ENCODE measurements at places on chromosomes 16 and 17.

- no peak for DNase-seq
Measured at GRCh38 chr17:62703261-62703775, 75.8 kb downstream of the MRC2 start.

DNA sequence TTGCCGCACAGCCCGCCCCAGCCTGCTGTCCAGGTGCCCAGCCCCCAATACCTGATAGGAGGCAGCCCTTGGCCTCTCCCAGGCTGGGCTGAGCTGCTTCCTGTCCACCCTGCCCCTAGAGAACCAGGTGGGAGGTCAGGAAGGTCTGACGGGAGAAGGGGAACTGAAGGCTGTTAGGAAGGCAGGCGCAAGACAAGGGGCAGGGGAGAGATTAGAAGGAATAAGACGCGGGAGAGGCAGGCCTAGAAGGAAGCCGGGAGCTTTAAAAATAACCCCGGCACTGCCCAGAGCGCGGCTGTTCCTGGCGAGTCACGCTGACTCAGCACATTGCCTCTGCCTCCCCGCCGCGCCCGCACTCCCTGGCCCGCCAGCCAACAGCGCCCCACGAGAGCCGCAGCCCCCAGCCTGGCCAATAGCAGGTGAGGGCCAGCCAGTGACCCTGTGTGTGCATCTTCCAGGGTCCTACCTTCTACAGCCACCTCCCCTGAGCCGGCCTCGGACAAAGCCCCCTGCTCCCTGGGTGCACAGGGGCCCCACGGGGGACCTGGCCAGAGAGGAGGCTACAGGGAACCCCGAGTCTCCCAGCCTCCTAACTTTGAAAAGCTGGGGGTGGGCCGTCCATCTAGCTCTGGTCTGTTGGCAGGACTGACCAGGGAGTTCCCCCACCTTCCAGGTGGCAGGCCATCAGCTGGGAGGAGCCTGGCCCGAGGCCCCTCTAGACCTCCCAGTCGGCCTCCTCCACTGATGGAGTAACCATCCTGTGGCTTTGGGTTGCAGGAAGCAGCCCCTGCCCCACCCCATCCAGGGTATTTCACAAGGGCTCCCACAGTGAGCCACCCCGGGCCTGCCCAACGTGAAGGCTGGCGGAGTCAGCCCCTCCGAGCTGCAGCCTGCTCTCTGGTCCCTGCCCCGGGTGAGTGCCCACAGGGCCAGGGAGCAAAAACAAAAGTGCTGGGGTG, 4.0 kb downstream of the MAFG start:
- DNase-seq = no peak

- no peak for DNase-seq
Measured at GRCh38 chr17:74272731-74273201, 1.3 kb upstream of the DNAI2 start.

DNA sequence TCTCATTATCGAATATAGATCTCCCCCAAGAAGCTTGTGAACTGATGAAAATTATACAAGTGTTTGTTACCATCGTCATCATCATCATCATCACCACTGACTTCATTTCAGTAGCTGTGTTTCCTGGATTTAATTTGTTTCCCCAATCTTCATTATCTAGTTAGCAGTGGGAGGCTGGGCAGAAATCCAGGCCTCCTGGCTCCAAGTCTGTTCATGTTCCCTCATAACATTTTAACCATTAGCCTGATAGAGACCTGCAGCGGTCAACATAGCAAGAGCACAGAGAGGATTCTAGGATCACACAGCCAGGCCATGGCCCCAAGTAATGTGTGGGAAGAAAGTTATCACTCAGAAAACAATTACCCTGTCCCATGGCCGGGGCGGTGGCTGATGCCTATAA, 526.2 kb upstream of the CDH11 start:
- DNase-seq = no peak

DNA sequence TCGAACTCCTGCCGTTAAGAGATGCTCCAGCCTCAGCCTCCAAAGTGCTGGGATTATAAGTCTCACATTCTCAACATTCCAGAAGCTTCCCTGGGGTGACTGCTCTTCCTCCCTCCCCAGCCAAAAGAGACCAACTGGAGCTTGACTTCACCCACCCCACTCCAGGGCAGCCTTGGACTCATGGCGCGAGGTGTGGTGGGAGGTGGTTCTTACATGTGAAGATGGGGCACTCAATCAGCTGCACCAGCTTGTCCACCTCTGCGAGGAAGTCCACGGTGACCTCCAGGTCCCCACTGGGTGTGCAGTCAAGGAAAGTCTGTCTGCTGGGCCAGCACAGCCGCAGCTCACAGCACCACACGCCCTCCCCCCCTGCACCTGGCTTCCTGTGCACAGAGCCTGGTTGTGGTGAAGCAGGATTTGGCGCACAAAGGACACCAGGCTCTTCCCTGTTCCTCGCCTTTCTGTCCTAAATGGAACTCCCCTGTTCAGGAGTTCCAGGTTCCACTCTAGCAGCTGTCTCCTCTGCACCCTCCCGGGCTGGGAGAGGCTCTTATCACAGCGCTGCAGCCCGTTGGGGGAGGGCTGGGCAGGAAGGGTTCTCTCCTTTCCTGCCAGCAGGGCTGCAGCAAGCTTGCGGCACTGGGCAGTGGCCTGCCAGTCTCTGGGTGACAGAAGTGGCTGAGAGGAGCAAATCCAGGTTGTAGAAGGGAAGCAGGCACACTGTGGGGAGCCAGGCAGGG, 9.6 kb upstream of the MTSS2 start:
- no peak for DNase-seq

DNA sequence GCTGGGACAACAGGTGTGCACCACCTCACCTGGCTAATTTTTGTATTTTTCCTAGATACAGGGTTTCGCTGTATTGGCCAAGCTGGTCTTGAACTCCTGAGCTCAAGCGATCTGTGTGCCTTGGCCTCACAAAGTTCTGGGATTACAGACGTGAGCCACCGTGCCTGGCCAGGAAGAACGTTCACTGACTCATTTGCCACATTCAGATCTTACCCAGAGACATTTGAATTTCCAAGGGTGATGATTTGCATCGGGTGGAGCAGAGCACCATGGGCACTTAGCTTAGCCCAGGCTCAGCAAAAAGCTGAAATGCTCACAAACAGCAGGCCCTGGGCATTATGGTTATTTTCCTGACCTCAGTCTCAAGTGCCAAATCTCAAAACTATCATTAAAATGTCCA, 14.5 kb upstream of the ADORA2B start:
- no peak for DNase-seq

DNA sequence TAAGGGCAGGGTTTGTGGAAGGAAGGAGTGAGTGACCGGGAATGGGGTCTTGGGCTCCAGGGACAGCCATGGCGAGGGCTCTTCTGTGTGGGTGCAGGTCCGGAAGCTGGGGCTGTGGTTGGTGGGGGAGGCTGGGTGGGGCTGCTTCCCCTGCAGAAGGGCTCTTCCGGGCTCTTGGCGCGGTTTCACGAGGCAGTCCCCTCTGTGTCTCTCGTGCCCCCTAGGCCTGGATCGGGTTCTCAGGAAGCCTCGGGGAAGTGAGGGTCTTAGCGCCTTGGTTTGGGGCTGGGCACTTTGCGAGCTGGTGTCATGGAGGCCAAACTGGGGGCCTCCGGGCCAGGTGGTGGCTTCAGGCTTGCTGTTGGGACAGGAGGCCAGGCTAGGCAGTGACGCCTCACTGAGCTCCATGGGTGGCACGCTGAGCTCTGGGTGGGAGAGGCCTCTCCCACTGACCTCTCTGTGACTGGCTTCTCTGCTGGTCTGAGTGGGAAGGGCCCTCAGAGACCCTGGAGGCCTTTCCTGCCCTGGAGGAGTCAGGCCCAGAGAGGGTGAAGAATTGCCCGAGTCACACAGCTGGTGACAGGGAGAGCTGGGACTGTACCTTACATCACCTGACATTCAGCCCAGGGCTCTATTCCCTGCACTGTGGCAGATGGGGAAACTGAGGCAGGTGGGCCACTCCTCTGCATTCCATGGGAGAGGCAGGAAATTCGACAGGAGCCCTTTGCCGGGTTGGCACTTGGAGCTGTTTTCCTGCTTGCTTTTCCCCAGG, 8.2 kb downstream of the ADCY7 start:
- DNase-seq = peak; percentile 69

DNA sequence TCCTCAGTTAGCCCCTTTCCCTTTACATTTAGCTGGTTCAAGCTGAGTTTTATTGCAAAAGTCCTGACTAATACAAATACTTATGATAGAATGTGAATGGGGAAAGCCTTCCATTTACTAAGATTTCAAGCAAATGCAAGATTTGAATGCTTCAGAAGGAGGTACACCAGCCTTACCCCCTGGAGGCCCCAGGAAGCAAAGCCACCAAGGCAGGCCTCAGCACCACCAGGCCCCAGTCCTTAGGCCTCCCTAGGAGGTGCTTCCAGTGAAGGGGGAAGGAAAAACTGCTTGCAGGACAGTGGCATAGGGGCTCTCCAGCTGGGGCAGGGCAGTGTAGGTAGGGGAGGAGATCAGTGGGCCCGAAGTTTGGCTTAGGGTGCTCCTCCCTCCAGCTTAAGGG, 7.3 kb upstream of the PRPSAP2 start:
- no peak for DNase-seq

DNA sequence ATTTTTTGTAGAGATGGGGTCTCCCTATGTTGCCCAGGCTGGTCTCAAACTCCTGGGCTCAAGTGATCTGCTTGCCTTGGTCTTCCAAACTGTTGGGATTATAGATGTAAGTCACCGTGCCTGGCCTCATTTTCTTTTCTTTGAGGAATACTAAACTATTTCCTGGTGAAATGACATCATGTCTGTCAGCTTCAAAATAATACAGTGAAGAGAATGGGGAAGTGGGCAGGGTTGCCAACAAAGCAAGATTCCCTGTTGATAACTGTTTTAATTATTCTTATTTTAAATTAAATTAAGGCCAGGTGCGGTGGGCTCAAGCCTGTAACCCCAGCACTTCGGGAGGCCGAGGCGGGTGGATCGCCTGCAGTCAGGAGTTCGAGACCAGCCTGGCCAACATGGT, 21.1 kb downstream of the PIPOX start:
- no peak for DNase-seq

- no peak for DNase-seq
Measured at GRCh38 chr17:32493976-32494513, 7.3 kb downstream of the CDK5R1 start.

- no peak for DNase-seq
Measured at GRCh38 chr16:31351942-31352325, 3.0 kb upstream of the ITGAX start.

GRCh38 chr17:9432934-9433421, 142.6 kb downstream of the STX8 start:
- DNase-seq = no peak

- DNase-seq = no peak
Measured at GRCh38 chr17:66950325-66950724, 14.2 kb upstream of the CACNG4 start.

GRCh38 chr16:68242926-68243858, 2.0 kb upstream of the PLA2G15 start:
- DNase-seq = no peak

DNA sequence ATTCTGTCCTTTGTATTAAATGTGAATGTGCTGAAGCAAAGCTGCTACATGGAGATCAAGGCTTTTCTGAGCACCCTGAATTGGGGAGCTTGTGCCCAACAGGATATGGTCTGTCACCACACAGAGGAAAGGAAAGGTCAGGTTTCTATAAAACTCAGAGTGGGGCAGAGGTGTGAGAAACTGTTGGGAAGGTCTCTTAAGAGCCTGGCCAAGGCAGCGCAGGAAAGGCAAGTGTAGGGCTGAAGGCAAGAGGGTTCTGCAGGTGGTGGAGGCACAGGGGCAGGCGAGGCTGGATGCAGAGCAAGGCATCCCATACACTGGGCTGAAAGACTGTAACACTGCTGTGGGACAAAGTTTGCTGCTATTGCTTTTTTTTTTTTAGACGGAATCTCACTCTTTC, 8.1 kb downstream of the COX6A2 start:
- no peak for DNase-seq

DNA sequence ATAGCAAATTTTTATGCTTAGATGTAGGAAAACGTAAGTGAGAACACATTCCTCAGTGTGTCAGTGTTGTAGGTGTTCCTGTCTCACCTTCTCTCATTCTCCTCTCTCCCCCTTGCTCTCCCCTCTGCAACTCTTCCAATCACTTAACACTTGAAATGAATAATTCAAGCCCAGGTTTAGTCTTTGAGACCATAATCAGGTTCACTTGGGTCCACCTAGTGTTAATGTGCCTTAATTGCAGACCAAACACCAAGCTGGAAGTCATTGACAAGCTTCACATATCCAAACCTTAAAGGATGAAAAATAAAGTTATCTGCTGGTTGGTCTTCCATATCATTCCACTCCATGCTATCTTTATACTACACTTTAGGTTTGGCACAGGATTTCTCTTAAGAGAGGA, 37.0 kb downstream of the STXBP4 start:
- DNase-seq = no peak

GRCh38 chr17:8806253-8806925, 7.2 kb upstream of the MFSD6L start:
- peak; percentile 14 for DNase-seq

DNA sequence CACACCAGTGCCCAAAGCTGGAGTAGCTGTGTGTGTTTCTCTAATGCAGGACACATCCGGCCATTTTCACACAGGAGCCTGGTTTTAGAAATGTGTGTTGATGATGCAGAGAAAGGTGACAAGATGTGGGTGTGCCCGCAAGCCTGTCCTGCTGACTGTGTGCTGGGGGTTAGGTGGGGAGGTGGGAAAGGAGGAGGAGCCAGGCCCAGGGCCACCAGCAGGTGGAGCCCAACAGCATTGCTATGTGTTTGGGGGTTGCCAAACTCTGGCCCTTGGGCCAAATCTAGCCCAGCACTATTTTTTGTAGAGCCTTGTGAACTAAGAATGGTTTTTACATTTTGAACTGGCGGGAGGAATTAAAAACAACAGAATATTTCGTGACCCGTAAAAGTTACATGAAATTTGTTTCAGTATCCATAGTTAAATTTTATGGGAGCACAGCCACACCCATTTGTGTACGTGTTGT, 61.7 kb upstream of the LGALS9 start:
- peak; percentile 66 for DNase-seq

- DNase-seq = no peak
Measured at GRCh38 chr16:35411156-35411555, 1951.7 kb downstream of the TP53TG3F start.

GRCh38 chr17:81230043-81230820, 7.5 kb upstream of the CEP131 start:
- DNase-seq = no peak

DNA sequence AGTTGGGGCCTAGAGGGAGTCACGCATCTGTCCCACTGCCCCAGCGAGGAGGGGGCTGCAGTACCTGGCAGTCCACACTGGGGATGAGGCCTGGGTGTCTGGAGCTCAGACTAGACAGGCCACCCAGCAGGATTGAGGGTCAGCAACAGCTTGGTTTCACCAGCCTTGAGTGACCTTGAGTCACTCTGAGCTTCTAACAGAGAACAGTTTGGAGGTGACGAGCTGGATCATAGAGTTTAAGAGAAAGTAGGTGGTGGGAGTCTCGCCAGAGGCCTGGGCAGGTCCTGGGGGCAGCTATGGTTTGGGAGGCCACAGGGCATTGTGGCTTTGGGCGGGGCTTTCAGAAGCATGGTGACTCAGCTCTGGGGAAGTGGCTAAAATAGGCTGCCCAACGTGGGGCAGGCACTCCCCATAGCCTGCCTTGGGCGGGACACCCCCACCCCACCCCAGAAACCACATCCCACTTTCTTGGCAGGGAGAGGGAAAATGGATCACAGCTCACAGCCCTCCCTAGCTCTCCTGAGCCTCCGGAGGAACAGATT, 20.5 kb downstream of the CDC42EP4 start:
- DNase-seq = no peak
